ENCODE measurements at places on chromosomes 13 and 19.

GRCh38 chr13:23599083-23599925, 29.1 kb downstream of the TNFRSF19 start:
- DNase-seq: no peak

GRCh38 chr13:67855741-67856238, 625.7 kb upstream of the PCDH9 start:
- no peak for DNase-seq

DNA sequence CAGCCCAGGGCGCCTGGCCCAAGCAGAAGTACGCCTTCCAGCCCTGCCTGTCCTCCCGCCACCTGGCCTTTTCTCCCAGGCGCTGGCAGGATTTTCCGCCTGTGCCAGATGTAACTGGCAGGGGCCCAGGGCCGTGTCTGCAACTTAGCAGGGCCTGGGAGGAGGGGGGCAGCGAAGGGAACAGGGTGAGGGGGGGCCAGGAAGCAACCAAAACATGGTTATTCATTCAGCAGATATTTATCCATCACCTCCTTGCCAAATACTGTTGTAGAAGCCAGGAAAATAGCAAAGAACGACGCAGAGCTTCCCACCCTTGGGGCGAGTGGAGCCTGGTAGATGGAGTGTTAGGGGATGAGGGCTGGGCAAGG, 5.6 kb downstream of the TLE6 start:
- no peak for DNase-seq

DNA sequence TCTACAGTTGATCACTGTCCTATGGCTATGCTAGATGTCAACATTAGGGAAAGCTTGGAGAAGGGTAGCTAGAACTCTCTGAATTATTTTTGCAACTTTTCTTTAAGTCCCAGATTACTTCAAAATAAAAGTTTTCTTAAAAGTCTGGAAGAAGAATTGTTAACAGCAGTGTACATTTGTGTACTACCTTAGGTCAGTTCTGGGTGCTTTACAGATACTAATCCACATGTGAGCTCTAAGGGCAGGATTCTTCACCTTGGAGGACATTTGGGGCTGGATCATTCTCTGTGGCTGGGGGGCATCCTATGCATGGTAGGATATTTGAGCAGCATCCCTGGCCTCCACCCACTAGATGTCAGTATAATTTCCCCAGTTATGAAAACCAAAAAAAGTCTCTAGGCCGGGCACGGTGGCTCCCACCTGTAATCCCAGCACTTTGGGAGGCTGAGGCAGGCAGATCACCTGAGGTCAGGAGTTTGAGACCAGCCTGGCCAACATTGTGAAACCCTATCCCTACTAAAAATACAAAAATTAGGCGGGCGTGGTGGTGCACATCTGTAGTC, 2.8 kb downstream of the BRME1 start:
- peak; percentile 51 for DNase-seq

GRCh38 chr19:16850133-16850532, 20.9 kb downstream of the SIN3B start:
- no peak for DNase-seq

DNA sequence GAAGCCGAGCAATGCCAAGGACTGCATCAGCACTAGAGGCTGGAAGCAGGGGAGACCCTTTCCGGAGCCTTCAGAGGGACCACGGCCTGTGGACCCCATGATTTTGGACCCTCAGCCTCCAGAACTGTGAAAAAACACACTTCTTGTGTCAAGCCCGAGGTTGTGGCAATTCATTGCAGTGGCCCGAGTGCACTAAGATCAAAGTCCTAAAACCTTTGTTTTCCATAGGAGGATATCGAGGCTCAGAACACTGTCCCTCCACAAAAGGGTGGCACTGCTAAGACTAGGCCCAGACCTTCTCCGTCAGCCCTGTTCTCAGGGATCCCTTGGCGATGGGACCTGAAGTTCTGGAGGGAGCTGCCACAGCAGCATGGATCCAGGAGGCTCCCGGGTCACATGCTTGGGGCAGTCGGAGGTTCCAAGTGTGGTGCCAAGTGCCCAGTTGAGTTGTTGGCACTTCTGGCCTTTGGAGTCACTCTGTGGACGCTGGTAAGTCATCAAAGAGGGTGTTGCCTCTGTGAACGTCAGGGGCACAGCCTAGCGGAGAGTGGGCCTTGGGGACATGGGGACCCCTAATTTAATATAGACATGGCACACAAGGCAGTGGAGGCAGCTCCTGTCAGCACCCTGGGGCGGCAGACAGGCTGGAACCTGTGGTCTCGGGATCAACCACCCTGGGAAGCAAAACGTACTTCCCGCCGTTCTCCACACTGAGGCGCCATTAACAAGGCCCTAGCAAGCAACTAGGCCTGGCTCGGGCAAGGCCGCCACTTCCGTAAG, 199.2 kb downstream of the COL4A1 start:
- DNase-seq: no peak

DNA sequence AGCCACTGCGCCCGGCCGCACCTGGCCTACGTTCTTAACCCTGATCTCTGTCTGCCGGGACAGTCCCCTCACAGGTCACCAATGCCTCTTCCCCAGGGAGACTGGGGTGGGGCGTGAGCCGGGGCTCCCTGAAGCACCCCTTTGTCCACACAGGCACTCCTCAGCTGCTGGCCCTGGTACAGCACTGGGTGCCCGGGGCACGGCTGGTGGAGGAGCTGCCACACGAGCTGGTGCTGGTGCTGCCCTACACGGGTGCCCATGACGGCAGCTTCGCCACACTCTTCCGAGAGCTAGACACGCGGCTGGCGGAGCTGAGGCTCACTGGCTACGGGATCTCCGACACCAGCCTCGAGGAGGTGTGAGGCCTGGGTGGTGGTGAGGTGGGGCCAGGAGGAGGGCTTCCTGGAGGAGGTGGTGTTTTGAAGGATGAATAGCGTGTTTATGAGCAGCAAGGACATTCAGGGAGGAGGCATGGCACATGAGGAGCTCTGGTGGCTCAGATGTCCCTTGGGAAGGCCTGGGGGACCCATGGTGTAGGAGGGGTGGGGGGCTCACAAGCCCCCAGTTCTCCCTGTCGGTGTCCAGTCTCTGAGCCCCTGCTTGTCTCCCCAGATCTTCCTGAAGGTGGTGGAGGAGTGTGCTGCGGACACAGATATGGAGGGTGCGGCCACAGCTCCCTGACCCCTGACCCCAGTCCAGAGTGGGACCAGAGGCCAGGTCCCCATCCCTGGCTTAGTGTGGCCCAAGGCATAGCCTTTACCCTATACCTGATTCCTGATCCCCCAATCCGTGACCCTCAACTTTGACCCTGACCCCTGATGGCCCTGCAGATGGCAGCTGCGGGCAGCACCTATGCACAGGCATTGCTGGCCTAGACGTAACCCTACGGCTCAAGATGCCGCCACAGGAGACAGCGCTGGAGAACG, 13.5 kb upstream of the ARHGAP45 start:
- DNase-seq: no peak

GRCh38 chr13:24194447-24194846, 33.9 kb downstream of the SPATA13 start:
- no peak for DNase-seq
